ENCODE measurements at places on chromosomes 6 and 20.

DNA sequence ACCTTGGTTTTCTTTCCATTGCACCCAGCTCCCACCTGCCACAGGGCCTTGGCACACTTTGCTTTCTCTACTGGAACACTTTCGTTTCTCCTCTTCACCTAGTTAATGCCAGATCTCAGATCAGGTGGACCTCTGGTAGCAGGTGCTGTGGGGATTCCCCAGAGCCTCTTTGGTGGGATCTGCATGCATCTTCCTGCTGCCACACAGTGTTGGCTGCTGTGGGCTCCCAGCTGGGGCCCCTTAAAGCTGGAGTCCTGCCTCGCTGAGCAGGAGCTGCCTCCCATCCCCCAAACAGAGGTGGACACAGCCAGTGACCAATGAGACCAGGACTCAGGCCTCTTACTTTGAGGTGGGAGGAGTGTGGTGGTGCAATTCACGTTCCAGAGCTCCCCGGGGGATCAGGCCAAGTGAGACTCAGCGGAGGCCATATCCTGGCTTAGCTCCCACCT lies 28.4 kb downstream of the CEBPB start:
- DNase-seq: no peak

GRCh38 chr6:162363757-162364156 lies 363.8 kb downstream of the PRKN start:
- no peak for DNase-seq

DNA sequence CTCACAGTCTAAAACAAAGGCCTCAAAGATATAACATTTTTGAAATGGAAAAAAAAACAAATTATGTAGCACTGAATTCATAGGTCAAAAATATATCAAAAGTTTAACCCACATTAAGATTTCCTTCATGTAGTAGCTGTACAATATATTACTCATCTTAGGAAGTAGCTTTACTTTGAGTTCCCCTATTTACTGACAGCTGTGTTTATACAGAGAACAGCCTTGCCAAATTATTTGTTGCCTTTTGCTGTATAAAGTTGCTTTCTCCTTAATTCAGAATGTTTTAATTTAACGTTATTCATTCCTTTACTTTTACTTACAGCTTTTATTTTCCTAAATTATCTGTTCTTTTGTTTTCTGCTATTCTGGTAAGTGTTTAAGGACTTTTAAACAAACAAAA lies 181.0 kb downstream of the COL12A1 start:
- DNase-seq: no peak

- no peak for DNase-seq
Measured at GRCh38 chr20:57835588-57836455, 126.0 kb upstream of the PMEPA1 start.

GRCh38 chr6:21305893-21306332 lies 287.6 kb upstream of the SOX4 start:
- DNase-seq: no peak

DNA sequence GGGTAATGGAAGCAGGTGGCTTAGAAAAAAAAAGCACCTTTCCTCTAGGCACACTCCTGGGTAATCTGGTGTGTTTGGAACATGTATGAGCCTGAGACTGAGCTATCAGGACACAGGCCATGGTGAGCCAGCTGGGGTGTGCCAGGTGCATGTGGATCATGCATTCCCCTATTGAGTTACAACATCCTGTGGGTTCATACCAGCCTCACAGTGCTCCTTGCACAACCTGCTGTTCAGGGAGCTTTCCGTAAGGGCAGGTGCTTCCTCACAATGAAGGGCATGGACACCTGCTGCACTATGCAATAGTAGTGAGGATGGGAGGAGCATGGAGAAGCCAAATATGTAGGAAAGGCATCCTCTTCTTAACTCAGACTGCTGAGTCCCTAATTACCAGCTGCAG lies 197.2 kb upstream of the SUPT3H start:
- no peak for DNase-seq

DNA sequence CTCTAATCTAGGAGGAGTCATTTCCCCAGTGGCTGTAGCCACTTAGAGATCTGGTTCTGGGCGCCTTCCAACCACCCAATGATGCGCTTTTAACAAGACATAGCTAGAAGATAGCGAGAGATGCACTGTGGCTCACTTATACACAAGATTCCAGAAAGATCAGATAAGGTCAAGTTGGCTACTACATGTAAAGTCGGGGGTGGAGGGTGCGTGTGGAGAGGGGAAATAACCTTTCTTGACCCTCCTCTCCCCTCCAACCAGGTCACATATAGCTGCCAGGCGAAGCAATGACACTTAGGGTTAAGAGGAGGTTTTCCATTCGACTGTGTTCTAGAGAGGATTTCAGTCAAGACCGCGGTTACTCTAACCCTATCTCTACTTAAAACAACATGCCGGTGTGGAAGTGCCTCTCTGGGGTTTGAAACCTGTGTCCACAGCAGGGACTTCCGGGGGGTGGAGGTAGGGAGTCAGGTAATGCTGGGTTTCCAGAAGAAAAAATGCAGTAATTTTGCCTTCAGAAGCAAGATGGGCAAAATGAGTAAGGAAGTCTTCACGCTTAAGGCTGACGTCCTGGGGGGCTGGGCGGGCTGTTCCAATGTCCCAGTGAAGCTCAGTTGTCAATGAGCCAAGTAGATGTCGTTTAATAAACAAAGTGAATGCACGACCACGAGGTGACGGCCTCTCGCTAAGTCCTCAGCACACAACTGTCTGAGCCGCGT lies 1.8 kb upstream of the SIM1 start:
- no peak for DNase-seq

GRCh38 chr6:2651961-2652360 lies 98.8 kb downstream of the MYLK4 start:
- no peak for DNase-seq

- DNase-seq: no peak
Measured at GRCh38 chr6:143164565-143165105, 103.9 kb downstream of the AIG1 start.

DNA sequence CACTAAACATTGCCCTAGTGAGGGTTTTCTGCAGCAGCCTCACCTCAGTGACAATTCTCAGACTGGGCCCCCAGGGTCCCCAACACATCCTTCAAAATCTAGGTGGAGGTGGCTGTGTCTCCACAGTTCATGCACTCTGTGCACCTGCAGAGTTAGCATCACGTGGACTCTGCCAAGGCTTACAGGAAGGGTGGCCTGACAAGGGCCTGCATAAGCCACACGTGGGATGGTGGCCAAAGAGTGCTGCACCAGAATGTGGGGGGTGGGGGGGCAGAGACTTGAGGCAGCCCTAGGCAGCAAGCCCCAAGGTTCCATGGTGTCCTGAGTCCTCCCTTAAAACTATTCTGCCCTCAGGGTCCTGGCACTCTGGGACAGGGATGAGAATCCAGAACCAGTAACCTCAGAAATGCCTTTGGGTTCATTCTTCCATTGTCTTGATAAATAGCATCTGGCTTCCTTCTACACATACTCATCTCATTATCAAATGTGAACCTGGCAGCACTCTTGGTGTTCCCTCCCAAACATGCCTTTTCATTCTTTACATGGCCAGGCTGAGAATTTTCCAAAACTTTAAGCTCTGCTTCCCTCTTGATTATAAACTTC lies 1.6 kb upstream of the SERPINB1 start:
- DNase-seq: no peak
